ENCODE measurements at places on chromosomes 16 and 17.
A peak's percentile ranks its signal among the peaks of the same experiment; 100 is the strongest.

DNA sequence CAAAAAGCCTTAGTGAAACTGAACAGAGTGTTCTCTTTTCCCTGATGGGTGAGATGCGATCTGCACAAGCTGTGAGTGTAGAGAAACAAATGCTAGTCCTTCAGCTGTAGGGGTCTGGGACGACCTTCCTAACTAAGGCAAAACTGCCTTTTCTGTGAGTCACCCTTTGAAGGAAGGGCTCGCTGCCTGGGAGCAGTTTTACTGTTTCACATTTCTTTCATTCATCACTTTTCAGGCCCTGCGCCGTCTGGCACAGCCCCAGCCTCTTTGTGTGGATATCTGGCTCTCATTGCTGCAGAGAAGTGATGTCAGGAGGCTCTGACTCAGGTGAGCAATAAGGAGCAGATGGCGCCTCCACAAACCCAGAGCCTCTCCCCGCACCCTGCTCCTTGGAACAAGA is 57.4 kb downstream of the HS3ST3A1 start:
- peak; percentile 4 for DNase-seq

DNA sequence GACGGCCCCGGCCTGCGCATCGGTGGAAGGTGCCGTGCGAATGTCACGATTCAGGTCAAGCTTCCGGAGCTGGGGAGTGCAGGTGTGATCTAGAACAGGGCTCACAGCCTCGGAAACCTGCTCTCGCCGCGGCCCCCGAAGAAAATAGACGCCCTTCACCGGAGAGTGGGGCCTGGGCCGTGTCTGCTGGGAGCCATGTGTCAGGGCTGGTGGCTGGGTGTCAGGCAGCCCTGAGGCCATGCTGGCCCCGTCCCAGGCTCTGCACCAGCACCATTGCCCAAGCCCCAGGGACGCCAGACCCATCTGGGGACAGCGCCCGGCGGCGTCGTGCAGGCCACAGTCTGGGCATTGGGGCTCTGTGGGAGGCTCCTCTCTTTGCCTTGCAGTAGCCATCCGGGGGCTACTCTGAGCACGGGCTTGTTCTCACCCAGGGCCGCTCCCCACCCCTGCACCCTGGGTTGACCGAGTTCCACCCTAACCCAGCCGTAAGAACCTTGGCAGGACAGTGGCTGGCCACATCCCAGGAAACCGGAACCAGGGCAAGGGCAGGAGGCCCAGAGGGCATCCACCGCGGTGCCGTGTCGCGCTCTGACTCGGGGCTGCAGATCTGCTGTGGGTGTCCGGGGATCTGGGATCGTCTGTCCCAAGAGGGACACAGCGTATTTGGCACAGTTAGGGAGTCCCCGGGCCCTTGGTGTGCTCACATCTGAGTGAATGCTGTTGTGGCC is 5.3 kb upstream of the NUDT16L1 start:
- no peak for DNase-seq

DNA sequence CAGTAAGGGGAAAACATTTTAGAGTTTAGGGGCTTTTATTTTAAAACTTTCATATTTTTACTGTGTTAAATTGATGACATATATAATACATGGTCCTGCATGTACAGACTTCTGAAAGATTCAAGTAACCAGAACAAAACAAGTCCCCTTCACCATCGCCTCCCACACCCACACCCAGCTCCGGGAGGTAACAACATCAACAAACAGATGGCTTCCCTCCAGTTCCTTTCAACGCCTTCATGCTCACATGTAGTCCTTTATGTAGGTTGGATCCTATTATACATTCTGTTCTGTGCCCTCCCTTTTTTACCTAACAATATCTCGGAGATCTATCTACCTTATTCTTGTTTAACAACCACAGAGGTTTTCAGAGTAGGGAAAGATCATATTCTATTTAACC is 30.5 kb downstream of the GINS3 start:
- DNase-seq, result no peak

DNA sequence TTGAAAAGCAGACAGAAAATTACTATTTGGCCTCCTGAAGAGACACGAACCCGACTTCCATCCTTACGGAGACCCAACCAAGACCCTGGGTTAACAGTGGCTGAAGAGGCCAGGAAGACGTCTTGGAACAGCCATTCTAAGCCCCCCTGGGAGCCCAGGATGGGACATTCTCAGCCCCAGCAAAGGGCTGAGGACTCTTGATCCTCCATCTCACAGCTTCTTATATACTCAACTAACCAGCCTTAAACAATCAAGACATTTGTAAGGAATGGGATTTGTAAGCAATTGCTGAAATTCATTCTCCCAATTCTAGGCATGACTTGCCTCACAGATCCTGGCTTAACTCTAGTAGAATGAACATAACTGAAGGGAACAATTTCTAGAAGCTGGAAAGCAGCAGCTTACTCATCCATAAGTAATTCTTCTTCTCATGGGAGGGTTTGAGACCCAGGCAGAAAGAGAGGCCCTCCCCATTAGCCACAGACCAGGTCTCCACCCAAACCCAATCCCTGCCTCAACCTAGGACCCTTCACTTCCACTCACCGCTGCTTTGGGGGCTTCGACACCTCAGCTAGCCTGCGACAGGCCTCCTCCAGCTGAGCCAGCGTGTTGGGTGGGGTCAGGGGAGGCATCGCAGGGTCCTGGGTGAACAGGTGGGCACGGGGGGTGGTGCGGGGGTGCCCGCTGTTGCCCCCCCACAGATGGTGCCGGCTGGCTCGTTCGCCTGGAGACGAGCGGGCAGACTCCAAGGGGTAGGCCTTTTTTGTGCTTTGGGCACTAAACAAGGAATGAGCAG is 25.5 kb downstream of the AXIN2 start:
- no peak for DNase-seq

- peak; percentile 32 for DNase-seq
These were observed 10.1 kb upstream of the STAC2 start for GRCh38 chr17:39235555-39236449.

- DNase-seq, result no peak
These were observed 499.4 kb upstream of the C16orf82 start for GRCh38 chr16:26567356-26567755.

DNA sequence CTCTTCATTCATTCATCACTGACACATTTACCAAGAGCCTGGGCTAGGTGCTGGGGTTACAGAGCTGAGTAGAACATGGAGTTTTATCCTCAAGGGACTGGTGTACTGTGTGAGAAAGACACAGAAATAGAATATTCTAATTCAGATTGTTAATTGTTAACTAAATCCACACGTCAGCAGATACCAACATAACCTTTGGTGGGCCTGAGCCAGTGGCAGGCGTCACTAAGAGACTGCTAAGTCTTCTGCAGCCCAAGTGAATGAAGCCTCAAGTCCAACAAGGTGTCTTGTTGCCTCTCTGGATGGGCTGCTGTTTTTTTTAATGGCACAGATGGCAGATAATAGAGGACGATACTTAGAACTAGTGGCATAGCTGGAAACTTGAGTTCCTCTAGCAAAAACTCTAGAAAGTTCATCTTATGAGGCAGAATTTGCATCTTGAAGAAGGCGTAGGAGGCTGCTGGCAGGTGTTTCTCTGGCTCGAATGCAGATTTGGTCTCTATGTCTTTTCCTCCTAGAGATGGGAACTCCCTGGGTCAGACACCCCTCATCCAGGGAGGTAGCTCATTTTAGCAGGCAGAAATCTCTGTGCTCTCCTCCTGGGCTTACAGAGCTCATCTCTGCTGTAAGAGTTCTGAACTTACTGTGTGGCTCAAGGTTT is 179.5 kb downstream of the NTN1 start:
- DNase-seq, result no peak

All from LoVo (cell line).